ENCODE measurements at places on chromosomes 3 and 15.

DNA sequence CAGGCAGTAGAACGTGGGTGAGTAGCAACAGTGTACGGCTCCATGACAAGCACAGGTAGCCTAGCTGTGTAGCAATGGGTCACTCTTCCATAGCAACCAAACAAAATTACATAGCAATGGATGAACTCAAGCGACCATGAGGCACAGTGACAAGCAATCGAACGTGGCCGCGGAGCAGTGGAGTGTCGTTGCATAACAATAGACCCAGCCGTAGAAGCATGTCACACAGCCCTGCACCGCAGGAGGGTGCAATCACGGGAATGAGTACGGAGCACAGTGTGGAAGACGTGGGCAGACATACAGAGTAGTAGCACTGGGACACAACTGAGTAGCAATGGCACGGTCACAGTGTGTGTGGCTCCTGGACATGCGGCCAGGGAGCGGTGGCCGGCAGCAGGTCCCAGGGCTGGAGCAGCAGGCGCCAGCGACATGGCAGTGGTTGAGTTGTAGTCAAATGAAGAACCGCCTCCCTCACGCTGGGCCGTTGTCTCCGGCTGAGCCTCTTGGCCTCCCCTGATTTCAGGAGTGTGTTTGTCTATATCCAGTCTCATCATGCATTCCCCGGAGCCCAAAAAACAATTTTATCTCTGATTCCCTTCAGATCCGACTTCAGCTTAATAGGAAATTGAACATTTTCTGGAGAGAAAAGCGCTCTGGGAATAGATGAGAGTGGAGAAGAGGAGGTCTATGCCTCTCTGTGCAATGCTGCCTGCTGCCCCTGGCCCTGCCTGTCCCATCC lies 64.1 kb downstream of the CCDC33 start:
- DNase-seq, result no peak

DNA sequence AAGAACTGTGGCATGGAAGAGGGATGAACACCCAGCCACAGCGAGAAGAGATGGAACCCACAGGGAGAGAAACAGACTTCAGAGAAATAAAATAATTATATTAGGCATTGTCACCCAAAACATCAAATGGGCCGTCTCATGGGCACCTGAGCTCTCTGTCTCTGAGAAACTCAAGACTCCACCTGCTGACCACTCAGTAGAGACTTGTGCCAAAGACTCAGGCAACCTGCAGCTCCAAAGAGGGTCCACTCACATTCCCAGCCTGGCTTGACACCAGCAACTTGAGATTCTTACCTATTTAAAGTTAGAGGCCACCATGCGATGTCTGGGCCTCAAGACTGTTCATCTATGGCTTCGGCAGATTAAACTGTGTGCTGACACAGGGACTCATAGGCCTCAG lies 12.0 kb downstream of the SEMA5B start:
- DNase-seq, result no peak

- peak; percentile 61 for DNase-seq
Measured at GRCh38 chr3:143163562-143164100, 44.1 kb downstream of the CHST2 start.

DNA sequence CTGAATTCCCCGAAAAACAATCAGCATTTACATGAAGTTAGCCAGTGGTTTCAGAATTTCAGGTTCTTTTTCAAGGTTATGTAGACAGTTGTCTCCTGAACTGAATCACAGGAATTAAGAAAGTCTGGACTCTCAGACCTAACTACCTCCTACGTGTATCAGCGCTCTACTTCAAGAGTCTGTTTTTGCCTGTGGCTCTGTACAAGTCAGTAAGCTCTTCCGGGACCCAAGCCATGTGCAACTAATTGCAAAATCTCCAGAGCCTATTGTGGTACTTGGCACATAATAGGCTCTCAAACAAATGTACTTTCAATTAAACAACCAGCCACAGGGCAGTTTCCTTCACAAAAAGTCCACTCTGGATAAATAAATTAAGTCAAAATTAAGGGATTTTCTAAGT lies 414.2 kb downstream of the PDCD6IP start:
- DNase-seq, result no peak

DNA sequence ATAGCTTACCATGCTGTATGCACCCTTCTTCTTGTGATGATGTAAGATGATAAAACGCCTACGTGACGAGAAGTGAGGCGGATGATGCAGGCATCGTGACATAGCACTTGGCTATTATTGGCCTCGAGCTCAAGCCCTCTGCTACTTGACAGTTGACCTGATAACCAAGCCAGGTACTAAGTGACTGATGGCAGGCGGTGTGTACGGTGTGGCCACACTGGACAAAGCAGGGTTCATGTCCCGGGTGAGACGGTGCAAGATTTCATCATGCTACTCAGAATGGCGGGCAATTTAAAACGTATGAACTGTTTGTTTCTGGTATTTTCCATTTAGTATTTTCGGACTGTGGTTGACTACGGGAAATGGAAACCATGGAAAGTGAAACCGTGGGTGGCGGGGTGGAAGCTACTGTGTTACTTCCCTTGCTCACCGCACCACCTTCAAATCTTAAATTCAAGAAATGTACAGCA lies 57.7 kb downstream of the SLC12A8 start:
- DNase-seq, result no peak

DNA sequence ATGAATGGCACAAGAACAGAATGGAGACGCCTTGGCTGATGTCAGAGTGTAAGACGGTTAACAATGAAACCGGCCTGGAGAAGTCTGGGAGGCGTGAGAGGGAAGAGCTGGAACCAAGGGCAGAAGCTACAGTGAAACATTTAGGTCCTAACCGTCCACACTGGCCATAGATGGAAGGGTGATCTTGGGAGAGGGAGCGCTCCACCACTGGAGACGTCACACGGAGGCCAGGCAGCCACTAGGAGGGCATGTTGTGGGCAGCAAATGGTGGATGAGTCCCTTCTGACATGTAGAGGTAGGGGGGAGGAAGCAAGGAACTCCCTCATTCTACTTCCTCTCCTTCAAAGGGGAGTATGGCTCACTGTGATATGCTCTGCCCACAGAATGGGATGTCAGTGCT lies 23.8 kb downstream of the FEM1B start:
- no peak for DNase-seq

GRCh38 chr15:69417581-69417980 lies 3.4 kb downstream of the KIF23 start:
- DNase-seq, result no peak

- DNase-seq, result no peak
Measured at GRCh38 chr3:5690490-5690889, 503.0 kb downstream of the EDEM1 start.

DNA sequence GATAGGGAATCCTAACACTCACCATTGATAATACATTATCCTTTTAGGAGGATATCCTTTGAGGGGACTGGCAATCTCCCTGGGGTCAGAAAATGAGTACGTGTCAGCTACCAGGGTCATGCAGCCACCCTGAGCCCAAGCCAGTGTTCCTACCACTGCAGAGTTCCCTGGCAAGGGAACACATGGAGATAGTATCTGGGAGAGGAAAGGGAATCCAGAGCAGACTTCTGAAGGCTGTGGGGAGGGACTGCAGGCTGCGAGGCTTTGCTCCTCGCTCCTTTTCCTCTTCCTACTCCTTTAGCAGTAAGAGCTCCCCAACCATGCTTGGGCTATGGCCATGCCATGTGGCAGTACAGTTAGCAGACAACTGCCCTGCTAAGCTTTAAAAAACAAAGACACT lies 62.9 kb upstream of the TJP1 start:
- DNase-seq, result no peak

DNA sequence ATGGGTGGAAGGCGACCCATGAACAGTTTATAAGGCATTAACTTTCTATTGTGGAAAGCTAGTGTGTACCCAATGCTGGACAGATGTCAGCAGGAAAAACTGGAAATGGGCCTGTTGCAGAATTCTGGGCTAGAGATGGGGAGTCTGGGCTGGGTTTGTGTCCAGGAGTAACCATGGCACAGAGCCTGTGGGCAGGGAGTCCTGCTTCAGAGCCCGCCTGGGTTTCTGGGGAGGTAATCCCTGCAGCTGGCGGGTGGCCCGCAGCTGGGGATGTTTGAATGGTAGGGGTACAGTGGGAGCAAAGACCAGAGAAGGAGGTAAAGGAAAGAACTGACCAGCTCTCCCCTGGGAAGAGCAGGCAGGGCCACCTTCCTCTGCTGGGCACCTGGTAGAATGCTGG lies 25.7 kb downstream of the ACAA1 start:
- no peak for DNase-seq

GRCh38 chr3:15535732-15536131 lies 14.2 kb upstream of the COLQ start:
- DNase-seq, result no peak

GRCh38 chr15:77470235-77470634 lies 49.5 kb downstream of the HMG20A start:
- DNase-seq, result no peak

GRCh38 chr3:107767897-107768605 lies 245.3 kb downstream of the BBX start:
- no peak for DNase-seq

GRCh38 chr15:40242213-40242599 lies 3.3 kb downstream of the PAK6 start:
- DNase-seq, result no peak

GRCh38 chr15:67176195-67176971 lies 78.1 kb downstream of the AAGAB start:
- no peak for DNase-seq

- DNase-seq, result no peak
Measured at GRCh38 chr3:195209083-195209846, 61.7 kb downstream of the XXYLT1 start.

GRCh38 chr3:9912294-9912935 lies 4.5 kb upstream of the IL17RC start:
- DNase-seq, result no peak

DNA sequence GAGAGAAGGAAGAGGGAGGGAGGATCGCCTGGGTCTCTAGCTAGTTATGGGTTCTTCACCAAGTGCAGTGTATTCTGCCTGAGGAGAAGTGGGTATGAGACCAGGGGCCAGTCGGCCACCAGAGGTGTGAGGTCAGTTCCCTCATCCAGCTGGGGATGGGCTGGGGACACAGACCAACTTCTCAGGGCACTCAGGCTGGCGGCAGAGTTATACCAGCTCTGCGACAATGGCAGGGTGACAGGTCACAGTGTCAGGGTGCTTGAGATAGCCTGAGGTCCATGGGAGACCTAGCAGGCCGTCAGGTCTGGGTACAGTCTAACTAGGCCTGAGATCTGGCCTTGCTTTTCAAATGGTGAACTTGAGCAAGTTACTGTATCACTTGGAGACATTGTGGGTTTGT lies 31.4 kb upstream of the PLXNA1 start:
- no peak for DNase-seq

GRCh38 chr3:129282727-129283327 lies 4.2 kb downstream of the HMCES start:
- no peak for DNase-seq

DNA sequence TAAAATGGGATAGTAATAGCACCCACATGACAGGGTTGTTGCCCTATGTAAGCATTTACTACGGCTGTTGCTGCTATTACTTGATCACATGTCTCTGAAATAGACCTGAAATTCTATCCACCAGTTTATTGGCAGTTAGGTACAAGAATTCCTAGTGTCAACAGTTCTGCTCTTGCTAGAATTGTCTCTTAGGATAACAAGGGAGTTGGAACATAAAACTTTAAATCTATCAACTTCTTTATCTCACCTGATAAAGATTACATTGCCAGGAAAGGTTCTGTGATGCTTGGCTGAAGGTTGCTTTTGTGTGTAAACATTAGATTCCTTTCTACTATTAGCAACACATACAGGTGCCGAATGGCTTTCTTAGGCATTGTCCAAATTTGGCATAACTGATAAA lies 38.7 kb downstream of the ATP13A4 start:
- DNase-seq, result no peak

GRCh38 chr3:15403495-15403894 lies 23.8 kb downstream of the METTL6 start:
- DNase-seq, result no peak

GRCh38 chr3:177058648-177059047 lies 138.6 kb downstream of the TBL1XR1 start:
- no peak for DNase-seq

- no peak for DNase-seq
Measured at GRCh38 chr15:43881245-43881644, 54.4 kb downstream of the WDR76 start.

DNA sequence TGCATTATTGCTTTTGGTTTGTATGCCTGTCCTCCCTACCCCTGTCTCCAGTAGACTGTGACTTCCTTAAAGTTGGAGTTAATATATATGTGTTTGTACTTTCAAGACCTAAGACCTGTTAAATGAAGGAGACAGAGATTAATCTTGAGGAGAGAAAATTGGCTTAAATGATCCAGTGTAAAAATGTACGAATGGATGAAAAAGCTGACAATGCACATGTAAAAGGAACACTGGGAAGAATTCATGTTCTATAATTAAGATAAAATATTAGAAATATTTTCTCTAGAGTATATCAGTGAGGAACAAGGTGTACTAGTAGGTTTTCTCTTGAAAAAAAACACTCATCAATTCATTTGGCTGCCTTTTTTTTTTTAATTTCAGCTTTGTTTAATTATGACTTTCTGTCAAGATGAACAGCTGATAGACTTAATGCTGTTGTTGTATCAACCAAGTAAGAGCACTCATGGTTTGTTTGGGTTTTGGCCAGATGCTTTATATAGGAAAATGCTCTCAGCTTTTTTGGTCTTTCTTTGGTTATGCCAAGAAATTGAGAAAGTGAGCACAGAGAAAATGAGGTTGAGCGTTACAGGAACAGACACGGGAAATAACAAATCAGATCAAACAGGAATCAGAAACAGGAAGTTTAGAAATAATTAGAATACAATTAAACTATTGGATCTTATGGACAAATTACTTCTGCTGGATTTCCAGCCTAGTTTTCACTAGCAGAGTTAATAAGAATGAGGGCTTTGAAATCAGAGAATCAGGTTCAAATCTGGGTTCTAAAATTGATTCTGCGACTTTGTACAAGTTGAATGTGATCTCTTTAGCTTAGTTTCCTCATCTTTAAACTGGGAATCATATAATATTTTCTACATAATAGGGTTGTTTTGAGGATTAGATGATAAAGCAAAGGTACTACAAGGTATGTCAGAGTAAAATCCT lies 38.3 kb upstream of the AADAC start:
- no peak for DNase-seq

- DNase-seq, result peak; percentile 26
Measured at GRCh38 chr3:69200384-69201068, 78.1 kb upstream of the LMOD3 start.

GRCh38 chr3:122030381-122031122 lies 8.5 kb upstream of the ILDR1 start:
- no peak for DNase-seq

DNA sequence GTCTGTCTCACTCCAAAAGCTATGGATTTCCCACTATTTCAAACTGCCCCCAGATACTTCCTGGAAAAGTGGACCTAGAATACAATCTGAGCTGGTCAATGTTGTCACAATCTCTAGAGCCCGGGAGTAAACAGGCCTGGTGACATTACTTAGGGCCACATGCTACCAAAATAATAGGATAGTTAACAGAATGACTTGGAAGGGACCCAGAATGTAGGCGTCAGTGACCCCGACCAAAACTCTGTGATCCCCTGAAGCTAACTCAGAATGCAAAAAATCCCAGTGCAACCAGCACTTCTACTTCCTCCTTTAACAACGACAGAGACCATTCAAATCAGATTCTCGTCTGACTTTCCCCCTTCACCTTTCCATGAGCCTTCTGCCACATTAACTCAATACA lies 51.5 kb upstream of the CDV3 start:
- DNase-seq, result no peak

All from SK-N-DZ (cell line).